ENCODE measurements at places on chromosomes 5 and 9.

GRCh38 chr5:64166201-64166959 lies 737 bp downstream of the RNF180 start:
- peak; percentile 19 for DNase-seq

- DNase-seq: peak; percentile 85
These were observed 157.2 kb upstream of the ISL1 start for GRCh38 chr5:51225789-51226742.

DNA sequence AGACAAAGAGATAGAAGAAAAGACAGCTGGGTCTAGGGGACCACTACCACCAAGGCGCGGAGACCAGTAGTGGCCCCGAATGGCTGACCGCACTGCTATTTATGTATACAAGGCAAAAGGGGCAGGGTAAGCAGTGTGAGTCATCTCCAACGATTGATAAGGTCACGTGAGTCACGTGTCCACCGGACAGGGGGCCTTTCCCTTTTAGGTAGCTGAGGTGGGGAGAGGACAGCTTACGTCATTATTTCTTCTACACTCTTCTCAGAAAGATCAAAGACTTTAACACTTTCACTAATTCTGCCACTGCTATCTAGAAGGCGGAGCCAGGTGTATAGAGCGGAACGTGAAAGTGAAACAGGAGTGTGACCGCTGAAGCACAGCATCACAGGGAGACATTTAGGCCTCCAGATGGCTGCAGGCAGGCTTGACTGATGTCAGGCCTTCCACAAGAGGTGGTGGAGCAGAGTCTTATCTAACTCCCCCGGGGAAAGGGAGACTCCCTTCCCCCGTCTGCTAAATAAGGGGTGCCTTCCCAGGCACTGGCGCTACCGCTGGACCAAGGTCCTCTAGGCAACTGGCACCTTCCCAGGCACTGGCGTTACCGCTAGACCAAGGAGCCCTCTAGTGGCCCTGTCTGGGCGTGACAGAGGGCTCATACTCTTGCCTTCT lies 6.1 kb upstream of the PRR16 start:
- DNase-seq: no peak

- no peak for DNase-seq
These were observed 101.9 kb downstream of the MACROH2A1 start for GRCh38 chr5:135296900-135297816.

DNA sequence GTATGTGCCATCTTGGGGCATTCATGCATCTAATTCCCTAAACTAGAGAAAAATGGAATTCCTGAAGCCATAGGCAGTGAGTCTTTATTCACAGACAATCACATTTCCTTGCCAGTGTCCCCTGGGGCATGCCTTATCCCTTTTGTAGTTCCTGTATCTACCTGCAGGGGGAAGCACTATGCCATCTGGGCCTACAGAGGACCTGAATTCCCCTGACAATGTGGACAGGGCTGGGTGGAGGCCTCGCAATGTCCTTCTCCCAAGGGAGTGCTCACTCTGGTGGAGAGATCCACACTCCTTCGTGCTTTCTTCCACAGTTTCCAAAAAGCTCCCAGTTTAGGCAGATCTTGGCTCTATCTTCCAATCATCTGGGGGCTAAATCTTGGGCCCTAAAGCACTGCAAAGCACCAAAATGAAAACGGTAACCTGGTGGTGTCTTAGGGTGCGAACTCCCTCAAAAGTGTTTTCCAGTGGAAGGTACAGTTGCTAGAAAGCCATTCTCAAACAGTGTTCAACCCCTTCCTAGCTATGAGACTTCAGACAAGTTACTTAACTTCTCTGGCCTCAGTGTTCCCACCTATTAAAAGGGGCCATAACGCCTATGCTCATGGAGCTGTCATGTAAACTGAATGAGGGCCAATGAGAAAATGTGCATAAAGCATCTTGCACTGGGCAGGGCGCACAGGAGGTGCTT lies 17.5 kb downstream of the WHRN start:
- peak; percentile 43 for DNase-seq

DNA sequence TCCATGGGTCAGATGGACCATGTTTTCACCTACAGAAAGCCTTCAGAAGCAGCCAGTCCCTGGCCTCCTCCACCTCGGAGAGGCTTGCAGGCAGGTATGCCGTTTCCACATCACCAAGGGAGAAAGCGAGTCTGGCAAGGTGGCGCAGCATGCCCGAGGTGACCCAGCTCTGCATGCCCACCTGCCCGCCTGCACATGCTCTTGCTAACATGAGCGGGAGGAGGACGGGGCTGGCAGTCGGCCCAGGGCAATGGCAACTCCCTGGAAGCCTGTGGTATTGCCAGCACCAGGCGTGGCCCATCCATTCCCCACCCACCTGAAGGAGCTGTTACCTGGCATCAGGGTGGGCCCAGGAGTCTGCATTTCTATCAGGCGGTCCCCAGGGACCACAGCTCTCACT lies 3.3 kb upstream of the NINJ1 start:
- DNase-seq: no peak

DNA sequence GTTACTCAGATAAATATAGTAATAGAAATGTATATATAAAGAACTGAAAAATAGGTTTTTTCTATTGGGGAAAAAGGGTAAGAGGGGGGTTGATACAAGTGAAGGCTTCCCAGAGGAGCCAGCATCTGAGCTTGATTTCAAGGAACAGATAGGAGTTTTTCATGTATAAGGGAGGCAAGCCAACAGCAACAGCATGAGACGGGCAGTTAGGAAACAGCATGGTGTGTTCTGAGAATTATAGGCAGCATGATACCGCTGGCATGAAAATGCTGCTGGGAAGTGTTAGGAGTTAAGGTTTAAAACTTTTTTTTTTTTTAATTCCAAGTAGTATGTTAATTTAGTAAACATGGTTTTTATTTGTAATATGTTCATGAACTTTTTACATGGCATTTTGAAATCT lies 9.7 kb downstream of the CDC37L1 start:
- DNase-seq: no peak

DNA sequence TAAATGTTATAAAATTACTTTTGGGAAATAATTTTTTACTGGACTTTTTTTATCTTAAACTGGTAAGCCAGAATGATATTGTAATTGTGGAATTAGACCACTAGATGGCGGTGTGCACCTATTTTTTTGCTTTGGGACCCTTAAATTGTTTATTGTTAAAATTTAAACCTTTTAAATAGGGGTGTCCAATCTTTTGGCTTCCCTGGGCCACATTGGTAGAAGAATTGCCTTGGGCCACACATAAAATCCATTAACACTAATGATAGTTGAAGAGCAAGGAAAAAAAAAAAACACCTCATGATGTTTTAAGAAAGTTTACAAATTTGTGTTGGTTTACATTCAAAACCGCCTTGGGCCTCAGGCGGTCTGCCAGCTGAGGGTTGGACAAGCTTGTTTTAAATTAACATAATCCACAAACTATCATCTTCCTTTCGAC lies 28.4 kb upstream of the GADD45G start:
- DNase-seq: peak; percentile 53

GRCh38 chr9:114488398-114489129 lies 16.7 kb downstream of the WHRN start:
- no peak for DNase-seq

DNA sequence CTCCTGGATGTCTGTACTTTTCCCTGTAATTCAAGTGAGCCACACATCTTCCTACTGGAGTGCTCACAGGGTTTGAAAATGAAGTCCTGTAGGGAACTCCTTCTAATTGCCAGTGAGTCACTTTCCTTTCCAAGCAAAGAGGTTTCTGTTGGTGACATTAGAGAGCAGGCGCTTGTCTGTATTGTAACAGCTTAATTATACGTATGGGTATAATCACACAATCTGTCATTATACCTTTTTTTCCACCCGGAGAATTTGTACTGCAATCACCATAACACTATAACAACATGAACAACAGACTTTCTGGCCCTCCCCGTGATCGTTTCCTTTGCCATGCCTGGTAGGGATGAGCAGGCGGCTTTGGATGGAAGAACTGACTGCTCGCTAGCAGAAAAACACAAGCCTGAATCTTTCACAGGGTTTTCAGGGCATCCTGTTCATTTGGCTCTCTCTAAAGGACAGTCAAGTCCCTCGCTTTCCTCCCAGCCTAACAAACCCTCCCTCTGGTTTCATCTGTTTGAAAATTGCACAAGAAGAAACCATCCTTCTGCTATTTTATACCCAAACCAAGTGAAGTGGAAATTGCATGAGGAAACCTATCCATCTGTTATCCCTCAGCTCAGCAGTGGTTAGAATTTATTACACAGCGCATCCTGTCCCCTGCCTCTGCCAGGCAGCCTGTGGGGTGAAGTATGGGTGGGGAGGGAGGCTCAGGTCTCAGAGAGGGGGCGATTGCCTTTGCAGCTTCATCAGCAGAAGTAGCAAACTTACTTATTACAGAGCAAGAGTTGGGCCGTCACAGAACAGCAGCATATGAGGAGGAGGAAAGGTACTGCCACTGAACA lies 307.0 kb upstream of the TLE4 start:
- peak; percentile 76 for DNase-seq

DNA sequence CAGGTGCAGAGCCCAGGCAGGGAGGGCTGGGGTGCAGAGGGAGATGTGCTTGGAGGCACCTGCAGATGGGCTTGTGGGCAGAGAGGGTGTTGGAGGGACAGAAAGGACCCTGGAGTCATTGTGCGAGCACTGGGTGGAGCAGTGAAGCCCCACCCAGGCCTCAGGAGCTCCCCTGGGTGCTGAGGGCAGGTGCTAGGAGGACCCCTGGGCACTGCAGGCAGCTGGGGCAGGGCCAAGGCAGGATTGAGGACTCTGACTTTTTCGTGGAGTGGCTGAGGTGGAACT lies 10.3 kb upstream of the SLC6A18 start:
- no peak for DNase-seq

DNA sequence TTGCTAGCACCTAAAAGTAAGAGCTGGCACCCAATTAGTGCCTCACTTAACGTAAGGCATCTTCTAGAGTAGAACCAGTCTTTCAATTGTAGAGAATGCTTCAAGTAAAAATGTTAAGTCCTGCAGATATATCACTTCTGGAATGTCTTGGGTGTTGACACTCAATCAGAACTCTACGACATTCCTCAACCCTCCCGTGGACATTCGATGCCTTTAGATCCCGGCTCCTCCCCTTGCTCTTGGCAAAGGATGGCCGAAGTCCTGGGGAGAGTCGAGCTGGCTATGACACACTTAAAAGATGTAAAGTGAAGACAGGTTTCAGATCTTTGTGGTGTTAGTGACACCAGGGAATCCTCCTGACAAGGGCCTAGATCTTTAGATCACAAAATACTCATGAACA lies 87.5 kb upstream of the ERCC6L2 start:
- DNase-seq: no peak

GRCh38 chr9:36903541-36904435 lies 130.3 kb downstream of the PAX5 start:
- no peak for DNase-seq

DNA sequence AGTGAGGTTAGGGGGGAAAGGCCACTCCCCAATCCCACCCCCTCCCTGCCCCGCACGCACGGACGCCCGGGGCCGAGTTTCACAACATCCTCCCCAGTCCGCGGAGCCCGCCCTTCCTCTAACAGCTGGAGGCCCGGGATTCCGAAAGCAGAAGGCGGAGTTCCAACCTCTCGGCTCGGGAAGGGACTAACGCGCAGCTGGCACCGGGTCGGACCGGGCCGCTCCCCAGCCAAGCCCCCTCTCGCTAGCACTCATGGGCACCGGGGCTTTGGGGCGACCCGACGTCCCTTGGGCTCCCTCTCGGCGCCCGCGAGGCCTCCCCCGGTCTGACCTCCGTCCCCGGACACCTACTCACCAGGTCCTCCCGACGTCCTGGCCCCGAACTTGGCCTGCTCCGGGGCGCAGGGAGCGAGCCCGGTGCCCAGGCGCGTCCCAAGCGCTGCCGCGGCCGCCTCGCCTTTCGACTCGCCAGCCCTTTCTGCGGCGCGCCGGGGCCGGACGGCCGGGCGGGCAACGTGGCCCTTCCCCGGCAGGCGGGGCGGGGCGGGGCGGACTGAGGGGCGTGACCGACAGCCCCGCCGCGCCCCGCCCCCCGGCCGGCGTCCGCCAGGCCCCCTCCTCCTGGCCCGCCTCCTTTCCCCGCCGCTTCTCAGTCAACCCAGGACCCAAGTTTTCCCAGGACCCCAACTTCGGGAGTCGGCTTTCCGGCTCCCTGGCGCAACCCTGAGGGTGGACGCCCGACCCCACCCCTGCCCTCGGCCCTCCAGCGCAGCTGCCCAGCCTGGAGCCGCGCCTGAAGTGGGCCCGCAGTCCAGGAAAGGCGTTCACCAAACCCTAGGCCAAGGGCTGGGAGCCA lies at the start of gene MGAT1:
Gene MGAT1, minus strand, starts transcription at position 482 of the 856 bp plus-strand sequence. CDS start 9,835 bp downstream, outside the sequence.
- peak; percentile 14 for DNase-seq

- no peak for DNase-seq
These were observed 103.9 kb downstream of the ST8SIA4 start for GRCh38 chr5:100799166-100799565.

- DNase-seq: no peak
These were observed 154.9 kb downstream of the FGF18 start for GRCh38 chr5:171574376-171574775.

DNA sequence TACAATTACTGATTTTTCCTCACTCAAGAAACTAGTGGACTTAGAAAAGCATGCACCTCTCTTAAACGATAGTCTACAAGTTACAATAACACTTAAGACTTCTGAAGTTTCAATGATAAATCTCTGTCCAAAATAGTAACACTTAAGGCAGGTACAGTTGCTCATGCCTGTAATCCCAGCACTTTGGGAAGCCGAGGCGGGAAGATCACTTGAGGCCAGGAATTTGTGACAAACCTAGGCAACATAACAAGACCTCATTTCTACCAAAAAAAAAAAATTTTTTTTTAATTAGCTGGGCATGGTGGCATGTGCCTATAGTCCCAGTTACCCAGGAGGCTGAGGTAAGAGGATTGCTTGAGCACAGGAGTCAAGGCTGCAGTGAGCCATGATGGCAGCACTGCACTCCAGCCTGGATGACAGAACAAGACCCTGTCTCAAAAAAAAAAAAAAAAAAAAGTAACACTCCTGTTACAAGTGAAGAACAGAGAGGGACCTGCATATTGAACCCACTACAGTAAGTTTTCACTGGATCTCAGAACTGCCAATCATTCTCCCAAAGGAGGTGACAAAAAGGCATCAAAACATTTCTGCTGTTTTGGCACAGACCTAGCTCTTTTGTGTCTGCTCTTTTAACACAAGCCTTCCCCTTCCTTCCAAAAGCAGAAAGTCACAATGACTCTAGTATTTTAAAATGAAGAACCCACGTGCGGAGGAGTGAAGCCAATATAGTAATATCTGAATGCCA lies 3.5 kb downstream of the ABITRAM start:
- DNase-seq: no peak

DNA sequence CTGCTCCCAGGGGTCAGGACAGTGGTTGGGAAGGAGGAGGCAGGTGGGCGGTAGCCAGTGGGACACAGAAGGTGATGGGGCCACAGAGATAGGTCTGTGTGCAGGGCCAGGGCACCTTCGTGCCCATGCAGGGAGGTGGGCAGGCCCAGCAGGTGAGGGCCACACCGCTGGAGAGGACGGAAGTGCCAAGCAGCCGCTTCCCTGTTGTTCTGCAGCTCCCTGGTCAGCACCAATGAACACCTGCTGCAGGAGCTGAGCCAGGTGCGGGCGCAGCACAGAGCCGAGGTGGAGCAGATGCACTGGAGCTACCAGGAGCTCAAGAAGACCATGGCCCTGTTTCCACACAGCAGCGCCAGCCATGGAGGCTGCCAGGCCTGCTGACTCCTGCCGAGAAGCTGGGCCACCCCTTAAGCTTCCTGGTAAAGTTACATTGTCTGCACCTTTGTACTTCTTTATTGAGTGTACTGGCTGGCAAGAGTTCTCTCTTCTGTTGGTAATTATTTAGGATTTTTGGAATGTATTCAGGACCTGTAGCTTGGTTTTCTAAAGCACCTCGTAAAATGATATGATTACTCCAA lies 40.3 kb downstream of the TPPP start:
- DNase-seq: peak; percentile 28

Measured in NCI-H1105 treated with DMSO at 0.1 percent for 48 hours (cell line).